ENCODE measurements at places on chromosomes 4 and X. TPM values are rescaled to one million over a fixed set of nuclear protein-coding genes. Genes with fewer than 3 reads are reported as not detected.

DNA sequence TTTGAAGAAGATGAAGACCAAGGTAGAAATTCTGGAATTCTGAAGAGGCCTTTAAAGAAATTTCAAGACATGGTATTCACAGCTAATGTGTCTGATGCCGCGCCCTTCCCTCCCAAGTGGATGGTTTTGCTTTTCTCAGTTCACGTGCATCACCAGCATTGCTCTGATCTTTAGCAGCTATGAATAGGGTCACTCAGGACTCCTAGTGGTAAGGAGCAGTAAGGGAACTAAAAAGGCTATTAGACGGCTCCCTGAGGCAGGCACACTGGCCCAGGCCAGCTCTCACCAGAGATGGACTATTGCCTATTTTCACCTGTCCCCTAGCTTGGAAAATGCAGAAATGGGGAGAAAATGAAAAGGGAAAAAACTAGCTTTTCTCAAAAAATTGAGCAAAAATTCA lies 447.5 kb upstream of the RASGEF1B start:
- no peak for DNase-seq

Gene IBSP
- not detected for total RNA-seq

Gene IL2RG
- total RNA-seq = 0.89 TPM

GRCh38 chr4:78818530-78819079 lies 42.5 kb downstream of the BMP2K start:
- no peak for DNase-seq

- no peak for DNase-seq
Observed at GRCh38 chrX:154327038-154327820, 31.6 kb downstream of the TKTL1 start.

Gene RBM46
- not detected for total RNA-seq

Gene PWWP3B
- 9.2 TPM for total RNA-seq

- DNase-seq = peak; percentile 76
Observed at GRCh38 chr4:140092094-140092851, 61.7 kb downstream of the MAML3 start.

DNA sequence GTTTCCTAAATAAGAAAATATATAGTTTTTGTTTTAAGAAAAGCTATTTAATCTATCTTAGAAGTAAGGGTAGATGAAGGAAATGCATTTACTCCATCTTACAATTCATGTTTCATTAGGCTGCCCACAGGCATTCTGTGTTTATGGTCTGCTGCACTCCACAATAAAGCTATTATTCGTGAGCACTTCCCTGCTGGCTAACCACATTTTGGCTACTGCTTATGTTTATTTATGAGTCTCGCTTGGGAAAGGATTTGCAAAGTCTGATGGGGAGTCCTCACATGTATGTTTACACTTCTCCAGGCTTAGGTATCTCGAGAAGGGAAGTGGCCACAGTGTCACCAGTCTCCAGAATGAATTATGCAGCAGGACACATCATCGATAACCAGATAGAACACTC lies 260.8 kb upstream of the VCX start:
- DNase-seq = no peak

GRCh38 chr4:74397748-74398426 lies 32.9 kb downstream of the EREG start:
- no peak for DNase-seq

GRCh38 chrX:80812176-80812575 lies 2.5 kb upstream of the BRWD3 start:
- peak; percentile 49 for DNase-seq

DNA sequence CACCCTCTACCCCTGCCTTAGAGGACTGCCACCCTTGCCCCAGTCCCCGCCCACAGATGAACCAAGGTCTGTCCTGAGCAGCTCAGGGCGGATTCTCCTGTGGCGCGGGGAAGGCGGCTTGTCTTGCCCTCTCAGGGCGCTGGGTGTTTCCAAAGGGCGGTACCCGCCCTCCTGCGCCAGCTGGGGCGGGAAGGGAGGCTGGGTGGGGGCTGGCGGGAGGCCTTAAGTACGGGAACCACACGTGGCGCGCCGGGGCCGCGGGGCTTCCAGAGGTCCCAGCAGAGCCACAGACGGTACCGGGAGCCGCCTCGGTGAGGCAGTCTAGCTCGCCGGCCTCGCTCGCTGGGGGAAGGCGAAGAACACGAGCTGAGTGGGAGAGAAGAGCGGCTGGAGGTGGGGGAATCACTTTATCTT lies 361.1 kb downstream of the MID1IP1 start:
- peak; percentile 44 for DNase-seq

GRCh38 chr4:29142708-29143107 lies 1577.5 kb upstream of the PCDH7 start:
- no peak for DNase-seq

Gene ERCC6L
- total RNA-seq = 0.08 TPM

GRCh38 chr4:38073596-38074234 lies 113.5 kb downstream of the PTTG2 start:
- no peak for DNase-seq

DNA sequence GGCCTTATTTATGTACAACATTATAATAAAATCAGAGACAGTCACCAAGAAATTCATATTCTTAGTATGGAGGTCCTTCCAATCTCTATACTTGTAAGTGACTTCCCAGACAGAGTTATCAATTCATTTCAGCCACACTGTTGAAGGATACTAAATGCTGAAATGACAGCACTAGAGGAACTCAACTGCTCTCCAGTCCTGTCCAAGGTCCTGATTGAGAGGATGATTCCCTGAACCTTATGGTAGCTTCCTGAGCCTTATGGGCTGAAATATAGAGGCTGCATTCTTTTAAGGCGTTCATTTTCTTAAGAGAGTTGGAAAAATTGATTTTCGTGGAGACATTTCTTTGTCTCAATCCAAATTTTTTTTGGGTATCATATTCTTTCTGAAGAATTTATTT lies 205.9 kb downstream of the TLL1 start:
- DNase-seq = no peak

DNA sequence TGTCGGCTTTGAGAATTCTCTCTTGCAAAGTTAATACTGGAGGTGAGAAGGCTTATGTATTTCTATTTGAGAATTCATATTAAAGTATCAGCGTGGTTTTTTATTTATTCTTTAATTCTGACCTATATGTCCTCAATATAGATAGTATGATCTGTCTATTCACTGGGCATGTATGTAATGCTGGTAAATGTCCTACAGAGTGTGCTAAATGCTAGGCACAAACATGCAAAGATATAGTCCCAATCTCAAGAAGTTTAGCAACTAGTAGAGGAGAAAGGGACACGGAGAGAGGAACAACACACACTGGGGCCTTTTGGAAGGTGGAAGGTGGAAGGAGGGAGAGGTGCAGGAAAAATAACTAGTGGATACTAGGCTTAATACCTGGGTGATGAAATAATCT lies 11.0 kb upstream of the BMPR1B start:
- DNase-seq = no peak

DNA sequence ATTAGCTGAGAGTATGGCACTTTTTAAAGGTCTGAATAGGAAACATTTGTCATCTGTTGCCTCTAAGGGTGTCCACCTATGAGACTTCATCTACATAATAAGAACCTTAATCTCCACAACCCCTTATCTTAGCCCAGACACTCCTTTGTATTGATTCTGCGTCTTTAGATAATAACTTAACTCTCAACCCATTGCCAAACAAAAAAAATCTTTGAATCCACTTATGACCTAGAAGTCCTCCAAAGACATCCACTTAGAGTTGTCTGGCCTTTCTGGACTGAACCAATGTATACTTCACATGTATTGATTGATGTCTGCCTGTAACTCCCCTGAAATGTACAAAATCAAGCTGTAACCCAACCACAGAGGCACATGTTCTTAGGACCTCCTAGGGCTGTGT lies 66.0 kb upstream of the CHRNA9 start:
- no peak for DNase-seq

DNA sequence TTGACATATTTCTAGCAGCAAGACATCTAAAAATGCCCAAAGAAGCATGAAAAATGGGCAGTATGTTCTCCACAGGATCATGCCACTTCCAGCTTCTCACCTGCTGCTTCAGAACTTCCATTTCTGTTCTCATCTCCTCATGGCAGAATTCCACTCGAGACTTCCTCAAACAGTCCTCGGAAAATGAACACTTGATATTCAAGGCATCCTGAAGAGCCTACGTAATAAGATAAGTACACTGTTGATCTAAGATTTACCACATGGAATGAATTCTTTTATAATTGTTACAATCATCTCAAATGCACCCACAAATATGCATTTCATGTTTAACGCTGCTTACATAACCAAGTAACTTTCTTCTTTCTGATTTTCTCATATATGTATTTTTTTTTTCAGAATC lies 14.1 kb downstream of the TNIP3 start:
- no peak for DNase-seq

- peak; percentile 35 for DNase-seq
Observed at GRCh38 chr4:47442980-47443379, 20.5 kb downstream of the COMMD8 start.

DNA sequence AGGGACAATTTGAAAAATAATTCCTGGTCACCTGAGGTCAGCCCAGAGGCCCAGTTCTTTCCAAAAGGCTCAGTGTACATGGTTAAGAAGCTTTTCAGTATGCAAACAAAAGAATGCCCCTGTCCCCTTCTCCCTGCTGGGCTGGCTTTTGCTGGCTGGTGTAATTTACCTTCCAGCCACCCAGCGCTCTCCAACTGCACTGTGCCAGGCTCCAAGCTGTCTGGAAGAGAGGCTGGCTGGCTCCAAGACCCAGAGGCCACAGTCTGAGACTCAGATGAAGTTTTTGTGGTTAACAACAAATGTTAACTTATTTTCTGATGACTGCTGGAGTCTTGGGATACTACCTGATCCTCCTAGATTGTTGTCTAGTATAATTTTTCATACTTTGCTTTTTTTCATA lies 11.9 kb upstream of the KIT start:
- DNase-seq = no peak

- DNase-seq = no peak
Observed at GRCh38 chr4:3874525-3875110, 108.4 kb downstream of the ADRA2C start.

GRCh38 chr4:170079981-170080380 lies 9.8 kb downstream of the AADAT start:
- no peak for DNase-seq

Gene ZNF711
- 0.40 TPM for total RNA-seq

GRCh38 chr4:133600008-133600407 lies 450.9 kb downstream of the PCDH10 start:
- no peak for DNase-seq

GRCh38 chr4:77819404-77819842 lies 255 bp upstream of the CNOT6L start:
- peak; percentile 89 for DNase-seq

DNA sequence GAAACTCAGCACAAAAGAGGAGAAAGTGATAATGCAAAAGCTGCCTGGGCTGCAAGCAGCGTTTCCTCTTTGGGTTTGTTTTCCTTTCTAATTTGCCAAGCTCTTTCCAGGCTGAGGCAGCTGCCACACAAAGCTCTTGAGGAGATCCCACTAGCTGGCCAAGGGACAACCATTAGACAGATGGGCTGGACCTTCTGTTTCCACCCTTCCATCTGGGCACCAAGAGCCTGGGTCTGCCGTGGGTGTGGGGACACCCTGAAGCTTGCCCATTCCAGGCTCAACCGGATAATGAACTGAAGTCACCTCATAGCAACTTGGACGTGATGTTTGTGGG lies 194.6 kb upstream of the C1QTNF7 start:
- peak; percentile 38 for DNase-seq

DNA sequence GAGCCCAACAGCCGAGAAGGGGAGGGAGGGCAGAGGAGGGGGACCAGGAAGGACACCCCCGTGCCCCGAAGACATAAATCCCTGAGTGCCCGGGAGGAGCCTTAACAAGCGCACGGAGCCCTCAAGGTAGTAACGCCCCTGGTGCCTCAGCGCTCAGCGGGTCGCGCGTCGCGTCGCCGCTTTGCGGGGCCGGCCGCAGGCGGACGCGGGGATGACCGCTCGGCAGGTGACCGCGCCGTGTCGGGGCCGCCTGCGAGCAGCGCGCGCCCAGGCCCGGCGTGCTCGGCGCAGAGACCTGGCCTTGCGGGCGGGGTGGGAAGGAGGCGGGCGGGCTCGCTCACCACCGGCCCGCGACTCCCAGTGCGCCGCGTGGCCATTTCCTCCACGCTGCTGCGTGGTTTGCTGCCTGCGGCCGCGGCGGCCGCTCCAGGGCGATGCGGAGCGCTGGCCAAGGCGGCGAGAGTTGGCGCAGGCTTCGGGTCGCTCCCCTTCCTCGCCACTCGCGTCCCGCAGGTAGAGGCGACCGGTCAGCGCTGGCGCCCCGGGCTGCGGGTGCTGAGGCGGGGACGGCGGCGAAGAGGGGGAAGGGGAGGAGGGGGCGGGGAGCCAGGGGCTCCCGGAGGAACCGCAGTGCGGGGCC lies 632 bp downstream of the CCSER1 start:
- DNase-seq = no peak

DNA sequence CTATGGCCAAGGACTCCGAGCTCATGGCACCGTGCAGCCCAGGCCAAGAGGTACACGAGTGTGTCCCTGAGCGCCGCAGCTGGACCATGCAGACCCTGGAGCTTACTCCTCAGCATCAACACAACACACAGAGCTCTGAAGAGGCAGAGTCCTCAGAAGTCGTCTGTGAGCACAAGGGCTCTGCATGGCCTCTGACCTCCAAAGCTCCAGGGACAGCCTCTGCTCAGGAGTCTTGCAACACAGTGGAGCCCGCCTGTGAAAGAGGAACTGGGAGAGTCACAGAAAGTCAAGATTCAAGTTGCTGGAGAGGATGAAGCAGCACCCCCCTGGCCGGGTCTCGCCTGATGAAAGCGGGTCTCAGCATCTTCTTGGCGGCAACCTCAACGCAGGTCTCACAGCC lies 2.9 kb downstream of the LRPAP1 start:
- peak; percentile 77 for DNase-seq

DNA sequence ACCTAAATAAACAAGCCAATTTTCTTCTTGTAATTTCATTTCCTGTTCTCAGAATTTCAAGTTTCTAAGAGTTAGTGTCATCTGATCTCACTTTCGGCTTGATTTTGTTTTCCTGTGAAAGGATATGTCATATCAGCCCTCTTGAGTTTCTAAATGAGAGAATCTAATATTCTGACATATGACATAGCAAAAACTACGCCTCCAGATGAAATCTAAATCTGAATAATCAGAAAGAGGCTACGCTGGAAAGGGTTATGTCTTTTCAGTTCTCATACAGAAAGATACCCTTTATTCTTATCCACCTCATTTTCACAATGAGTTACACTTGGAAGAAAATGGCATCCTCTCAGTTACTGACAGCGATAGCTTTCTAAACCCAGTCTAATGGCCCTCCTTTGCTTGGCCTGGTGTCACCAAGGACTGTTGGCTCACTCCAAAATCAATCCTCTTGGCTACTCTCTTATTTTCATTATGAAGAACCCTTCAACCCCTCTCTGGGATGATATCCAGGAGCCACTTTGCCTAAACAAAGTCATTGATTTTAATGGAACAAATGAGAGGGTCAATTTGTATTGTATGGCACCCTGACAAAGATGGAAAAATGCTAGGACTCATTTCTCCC lies 65.6 kb downstream of the ASB9 start:
- DNase-seq = no peak

Gene MUC7
- not detected for total RNA-seq

- DNase-seq = no peak
Observed at GRCh38 chr4:61406677-61407076, 206.6 kb downstream of the ADGRL3 start.

- DNase-seq = no peak
Observed at GRCh38 chrX:137427816-137428215, 138.1 kb upstream of the ZIC3 start.
